Cerebellar nuclear complex (tissue), 1 donor: ENCODE measurements at places on chromosomes 3 and 15.

DNA sequence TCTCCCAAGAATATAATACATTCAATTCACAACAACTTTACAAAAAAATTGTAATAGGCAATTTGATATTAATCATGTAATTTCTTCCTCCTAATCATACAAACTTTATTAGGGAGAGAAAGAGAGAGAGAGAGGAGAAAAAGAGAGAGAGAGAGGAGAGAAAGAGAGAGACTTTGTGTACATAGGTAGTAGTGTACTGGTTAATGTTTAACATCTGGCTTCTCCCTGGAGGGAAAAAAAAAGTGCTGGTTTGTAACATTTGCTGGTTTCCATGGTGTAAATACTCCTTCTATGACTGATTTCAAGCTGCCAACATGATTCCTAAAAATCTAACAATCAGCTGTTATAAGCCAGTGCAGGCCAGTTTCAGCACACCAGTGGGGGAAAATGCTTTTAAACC is 98.0 kb upstream of the ARHGEF26 start:
- DNase-seq: no peak

GRCh38 chr3:126758026-126758425 is 54.0 kb downstream of the CHCHD6 start:
- no peak for DNase-seq

GRCh38 chr3:183210341-183210740 is 42.7 kb upstream of the B3GNT5 start:
- no peak for DNase-seq

GRCh38 chr3:62607287-62608029 is 234.1 kb upstream of the FEZF2 start:
- no peak for DNase-seq

- DNase-seq: no peak
Measured at GRCh38 chr3:99984668-99985067, 129.6 kb downstream of the FILIP1L start.

DNA sequence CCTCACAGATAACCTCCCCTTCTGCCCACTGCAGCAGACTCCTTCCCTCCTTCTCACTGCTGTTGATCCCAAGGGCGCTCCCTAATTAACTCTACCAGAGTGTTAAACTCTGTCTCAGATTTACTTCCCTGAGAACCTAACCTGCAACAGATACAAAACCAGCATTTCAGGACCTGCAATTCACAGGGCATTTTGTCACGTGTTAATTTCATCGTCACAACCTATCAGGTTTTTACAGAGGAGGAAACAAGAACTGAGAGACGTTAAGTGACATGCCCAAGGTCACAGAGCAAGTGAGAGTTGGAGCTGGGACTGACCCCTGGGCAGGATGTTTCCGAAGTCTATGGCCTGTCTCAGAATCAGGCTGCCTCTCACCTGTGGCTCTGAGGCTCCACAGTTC is 223.9 kb downstream of the UACA start:
- DNase-seq: no peak

DNA sequence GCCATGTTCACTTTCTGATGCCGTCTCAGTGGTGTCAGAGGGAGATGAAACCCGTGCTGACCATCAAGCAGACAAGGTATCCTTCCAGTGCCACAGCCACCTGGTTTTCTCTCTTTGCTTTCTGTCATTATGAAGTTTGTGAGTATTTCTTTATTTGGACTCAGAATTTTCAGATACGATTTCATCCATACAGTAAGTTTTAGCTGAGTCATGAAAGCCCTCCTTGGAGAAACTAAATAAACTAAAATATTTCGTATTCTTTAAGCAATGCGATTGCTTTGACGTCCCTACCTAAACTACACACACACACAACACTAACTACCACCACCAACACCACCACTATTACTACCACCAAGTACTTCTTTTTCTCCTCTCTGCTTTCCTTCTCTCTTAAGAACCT is 350.1 kb downstream of the NTRK3 start:
- DNase-seq: no peak

DNA sequence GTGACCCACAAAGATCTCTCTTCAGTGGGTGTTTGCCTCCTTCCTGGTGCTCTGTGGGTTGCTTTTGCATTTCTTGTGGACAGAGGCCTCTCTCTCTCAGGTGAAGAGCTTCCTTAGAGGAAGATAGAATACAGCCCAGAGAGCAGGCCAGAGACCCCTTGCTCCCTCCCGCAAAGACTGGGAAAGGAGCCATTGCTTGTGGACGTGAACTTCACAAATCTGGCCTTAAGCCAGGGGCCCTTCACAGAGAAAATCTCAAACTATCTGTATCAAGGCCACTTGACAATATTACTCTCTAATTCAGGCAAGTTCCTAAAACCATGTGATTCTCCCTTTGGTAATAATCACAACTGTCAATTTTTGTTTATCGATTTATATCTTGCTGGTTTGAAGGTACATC is 30.4 kb upstream of the CLK3 start:
- DNase-seq: no peak

GRCh38 chr15:63160638-63161037 is 3.4 kb upstream of the RPS27L start:
- DNase-seq: no peak

DNA sequence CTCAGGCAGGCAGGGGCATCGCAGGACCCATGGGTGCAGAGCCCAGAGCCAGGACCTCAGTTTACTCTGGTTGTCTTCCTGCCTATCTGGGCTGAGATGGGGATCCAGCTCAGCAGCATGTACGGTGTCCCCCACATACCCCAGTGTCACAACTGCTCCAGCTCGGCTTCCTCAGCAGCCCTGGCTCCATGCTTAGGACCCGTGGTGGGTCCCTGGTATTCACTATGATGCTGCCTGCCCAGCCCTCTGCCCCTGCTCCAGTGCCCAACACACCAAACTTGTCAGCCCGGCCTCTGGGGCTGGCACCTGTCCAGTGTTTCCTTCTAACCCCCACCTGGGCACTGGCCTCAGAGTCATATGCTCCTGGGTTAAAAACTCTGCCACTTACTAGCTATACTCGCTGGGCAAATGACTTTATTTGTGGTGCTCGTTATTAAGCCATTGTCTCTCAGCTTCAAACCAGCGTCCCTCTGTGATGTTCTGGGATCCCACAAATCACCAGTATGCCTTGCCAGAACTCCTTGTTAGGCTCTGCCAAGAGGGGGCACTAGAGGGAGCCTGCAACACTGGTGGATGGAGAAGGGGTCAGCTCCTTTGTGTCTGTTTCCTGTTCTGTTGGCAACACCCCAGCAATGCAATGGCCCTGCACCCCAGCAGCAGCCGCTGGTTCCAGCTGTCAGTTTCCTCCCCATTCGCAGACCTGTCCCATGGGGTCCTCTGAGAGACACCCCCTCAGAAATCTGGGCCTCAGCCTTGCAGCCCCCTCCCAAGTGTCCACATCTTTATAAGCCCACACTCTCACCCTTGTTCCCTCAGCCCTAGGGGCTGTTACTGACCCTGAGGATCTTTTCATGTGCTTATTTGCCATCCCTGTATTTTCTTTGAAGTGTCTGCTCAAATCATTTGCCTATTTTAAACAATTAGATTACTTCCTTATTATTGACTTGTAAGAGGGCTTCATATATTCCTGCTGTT is 24.1 kb upstream of the MRPS22 start:
- DNase-seq: no peak

GRCh38 chr15:98881526-98882520 is 125.8 kb downstream of the PGPEP1L start:
- DNase-seq: no peak

- no peak for DNase-seq
Measured at GRCh38 chr3:57147071-57147470, 18.1 kb downstream of the IL17RD start.

DNA sequence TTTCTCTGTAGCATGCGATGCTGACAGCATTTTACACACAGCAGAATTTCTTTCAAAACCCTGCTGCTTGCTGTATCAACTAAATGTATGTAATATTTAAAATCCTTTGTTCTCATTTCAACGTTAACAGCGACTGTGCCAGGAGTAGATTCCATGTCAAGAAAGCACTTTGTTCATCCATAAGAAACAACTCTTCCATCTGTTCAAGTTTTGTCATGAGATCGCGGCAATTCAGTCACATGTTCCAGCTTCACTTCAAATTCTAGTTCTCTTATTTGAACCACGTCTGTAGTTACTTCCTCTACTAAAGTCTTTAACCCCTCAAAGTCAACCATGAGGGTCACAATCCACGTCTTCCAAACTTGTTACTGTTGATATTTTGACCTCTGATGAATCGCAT is 50.6 kb downstream of the SMARCC1 start:
- no peak for DNase-seq

GRCh38 chr3:47436180-47436579 is 39.6 kb downstream of the SCAP start:
- DNase-seq: no peak

DNA sequence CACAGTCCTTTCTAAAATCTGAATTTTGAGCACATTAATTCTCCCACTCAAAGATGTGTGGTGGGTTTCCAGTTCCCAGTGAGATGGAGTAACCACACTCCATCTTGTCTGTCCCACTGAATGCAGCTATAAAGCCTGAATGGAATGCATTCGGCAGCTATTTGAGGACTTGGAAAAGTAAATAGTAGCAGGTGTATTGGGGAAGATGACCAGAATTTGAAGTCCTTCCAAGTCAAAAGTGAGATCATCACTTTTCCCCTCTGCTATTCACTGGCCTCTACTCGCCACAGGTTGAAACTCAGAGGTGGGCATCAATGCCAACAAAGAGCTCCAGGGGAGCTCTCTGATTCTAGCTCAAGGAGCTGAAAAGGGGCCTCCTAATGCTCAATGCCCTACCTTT is 8.1 kb upstream of the GNB5 start:
- no peak for DNase-seq

DNA sequence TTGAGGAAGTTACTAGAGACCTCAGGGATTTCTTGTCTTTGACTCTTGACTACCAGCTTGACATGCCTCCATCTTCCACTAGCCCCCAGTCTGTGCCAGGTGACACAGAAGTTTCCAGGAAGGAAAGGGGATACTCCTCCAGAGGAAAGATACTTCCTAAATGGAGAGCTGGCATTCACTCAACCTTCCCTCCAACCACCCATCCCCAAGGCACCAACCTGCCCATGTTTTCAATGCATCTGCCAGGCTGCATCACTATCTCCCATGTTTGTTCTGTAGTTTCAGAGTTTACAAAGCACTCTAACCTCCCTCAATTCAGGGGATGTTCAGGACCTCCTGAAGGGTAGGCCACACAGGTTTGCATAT is 198.4 kb upstream of the LPP start:
- no peak for DNase-seq

DNA sequence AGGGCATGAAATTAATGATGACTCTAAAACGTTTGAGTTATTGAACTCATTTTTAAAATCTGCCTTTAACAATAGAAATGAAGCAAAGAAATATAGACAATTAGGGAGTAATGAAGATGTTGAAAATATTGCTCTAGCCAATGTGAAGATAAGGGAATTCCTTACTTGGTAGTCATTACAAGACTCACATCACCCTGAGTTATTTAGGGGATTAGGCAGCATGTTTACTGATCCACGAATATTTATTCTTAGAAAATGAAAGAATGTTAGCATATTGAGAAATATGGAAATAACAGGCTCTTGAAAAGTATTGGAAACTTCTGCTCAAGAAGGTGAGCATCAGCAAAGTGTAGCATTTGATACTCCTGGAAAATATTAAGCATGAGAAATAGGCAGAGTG is 398.1 kb upstream of the ARPP21 start:
- DNase-seq: no peak

GRCh38 chr3:3154879-3155610 is 24.4 kb downstream of the CRBN start:
- no peak for DNase-seq

DNA sequence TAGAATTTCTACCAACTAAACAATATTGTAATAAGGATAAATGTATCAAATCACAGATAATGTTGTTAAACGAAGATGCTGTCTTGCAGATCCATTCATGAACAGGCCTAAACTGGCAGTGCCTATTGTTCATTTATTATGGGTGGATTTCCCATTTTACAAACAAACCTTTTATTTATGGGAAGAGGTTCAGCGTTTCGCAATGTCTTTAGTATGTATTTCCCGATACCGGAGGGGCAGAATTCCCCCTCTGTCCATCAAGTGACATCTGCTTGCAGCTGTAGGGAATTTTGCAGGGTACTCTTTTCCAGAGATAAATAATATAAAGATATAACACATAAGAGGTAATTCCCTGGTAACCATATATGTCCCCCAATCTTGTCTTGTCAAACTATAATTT is 5.7 kb downstream of the CEP19 start:
- no peak for DNase-seq

DNA sequence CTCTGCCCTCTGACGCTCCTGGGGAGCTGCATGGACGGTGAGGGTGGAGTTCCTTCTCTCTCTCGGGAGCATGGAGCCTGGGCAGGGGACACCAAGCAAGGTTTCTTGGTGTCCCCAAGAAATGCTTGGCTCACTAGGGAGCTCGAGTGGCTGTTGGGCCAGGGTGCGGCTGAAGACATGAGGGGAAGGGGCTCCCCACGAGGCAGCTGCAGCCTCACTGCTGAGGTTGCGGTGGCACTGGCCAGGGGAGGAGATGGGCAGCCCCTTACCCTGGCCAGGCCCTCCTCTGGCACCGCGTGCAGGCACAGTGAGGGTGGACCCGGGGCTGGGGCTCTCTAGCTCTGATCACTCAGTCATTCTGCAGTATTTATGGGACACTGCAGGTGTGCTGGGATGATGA is 43.5 kb upstream of the SLC41A3 start:
- no peak for DNase-seq

GRCh38 chr3:46693038-46693891 is at the start of gene ALS2CL:
Gene ALS2CL (minus strand): TSS chr3:46693679. CDS start chr3:46689440, 4,239 bp downstream.
- no peak for DNase-seq

- no peak for DNase-seq
Measured at GRCh38 chr3:79140708-79141107, 627.1 kb downstream of the ROBO1 start.

GRCh38 chr3:16388850-16389441 is 123.9 kb downstream of the OXNAD1 start:
- DNase-seq: no peak

- no peak for DNase-seq
Measured at GRCh38 chr15:101122266-101122665, 129.6 kb downstream of the CHSY1 start.

DNA sequence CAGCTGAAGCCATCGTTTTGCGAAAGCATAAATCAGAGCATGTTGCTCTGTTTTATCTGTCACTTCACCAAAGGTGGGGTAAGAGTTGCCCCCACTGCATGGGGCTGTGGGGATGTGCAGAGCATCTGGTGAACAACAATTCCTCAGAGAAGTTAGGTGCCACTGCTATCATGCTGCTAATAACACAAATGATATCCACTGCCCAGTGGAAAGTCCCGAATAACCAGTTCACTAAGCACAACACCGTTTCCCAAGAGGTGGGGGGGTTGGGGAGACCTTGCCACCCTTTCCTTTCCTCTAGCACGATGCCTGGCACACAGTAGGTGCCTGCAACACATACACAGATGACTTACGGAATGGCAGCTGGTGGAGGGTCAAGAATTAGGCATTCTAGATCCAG is 38.6 kb downstream of the FAM3D start:
- DNase-seq: no peak
